ENCODE measurements at places on chromosomes 5 and 9.

DNA sequence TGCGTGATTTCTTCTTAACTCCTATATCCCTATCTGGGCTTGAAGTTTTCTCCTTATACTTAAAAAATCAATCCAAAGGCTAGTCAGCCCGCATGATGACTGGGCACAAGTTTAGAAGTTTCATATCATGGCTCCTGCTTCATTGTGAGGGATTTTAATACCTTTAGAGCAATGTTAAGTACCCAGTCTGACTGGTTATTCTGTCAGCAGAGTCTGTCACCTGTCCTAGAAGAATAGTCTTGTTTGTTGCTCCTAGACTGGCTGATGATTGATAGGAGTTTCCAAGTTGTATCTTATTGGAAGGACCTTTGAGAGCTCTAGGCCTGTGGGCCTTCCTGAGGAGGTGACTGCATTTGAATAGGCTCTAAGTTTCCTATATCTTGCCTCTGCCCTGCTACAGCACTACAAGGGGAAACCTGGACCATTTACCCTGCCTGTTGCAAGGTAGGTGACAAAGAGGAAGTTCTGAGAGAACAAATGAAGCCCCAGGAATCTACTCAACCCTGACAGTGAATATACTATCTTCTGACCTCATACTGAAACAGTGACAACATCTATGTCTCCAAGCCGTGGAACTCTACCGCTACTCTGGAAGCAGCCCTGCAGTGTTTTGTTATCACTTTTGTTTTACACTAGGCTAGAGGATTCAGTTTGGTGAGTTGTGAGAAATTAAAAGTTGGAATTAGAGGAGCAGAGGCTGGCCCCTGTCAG is 66.5 kb downstream of the F2RL2 start:
- DNase-seq: no peak

DNA sequence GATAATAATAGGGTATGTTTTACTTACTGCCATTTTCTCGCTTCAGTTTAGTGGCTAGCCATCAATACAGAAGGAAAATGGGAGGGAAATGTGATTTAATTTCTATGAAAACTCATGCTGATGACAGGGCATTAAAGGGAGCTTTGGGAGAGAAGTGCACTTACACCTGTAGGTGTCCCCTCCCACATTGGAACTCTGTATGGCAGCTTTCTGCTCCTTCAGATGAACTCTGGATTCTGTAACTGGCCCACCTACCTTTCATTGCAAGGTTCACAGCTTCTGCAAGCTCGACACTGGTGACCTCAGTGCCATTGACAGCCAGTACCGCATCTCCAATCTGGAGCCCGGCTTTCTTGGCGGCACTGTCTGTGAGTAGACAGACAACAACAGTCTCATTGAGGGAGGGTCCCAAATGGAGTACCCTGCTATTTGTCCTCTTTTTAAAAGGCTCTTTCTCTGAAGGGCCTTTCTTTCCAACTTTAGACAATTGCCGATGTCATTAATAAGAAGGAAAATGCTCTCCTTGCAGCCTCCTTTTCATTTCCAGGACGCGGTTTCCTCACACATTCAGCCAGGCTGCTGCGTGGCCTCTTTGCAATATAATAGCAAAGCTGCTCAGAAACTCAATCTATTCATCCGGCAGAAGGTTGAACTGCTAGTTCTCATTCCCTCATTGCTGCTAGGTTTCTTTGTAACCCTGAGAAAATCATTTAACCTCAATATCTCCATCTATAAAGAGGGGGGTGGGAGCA is 63.6 kb downstream of the NUDT12 start:
- no peak for DNase-seq

DNA sequence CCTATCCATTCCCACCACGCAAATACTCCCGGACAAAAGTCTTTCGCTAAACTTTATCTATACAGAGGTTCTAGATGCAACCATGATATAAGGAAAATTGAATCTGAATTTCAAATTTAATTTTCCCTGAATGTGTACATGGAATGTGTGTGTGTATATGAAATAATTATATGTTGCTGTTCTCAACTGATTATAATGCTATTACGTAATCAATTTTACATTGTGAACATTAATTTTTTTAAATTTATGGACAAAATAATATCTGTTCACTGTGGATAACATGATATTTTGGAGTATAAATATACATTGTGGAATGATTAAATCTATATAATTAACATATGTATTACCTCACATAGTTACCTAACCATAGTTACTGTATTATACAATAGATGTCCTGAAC is 1250.6 kb downstream of the EFNA5 start:
- no peak for DNase-seq

DNA sequence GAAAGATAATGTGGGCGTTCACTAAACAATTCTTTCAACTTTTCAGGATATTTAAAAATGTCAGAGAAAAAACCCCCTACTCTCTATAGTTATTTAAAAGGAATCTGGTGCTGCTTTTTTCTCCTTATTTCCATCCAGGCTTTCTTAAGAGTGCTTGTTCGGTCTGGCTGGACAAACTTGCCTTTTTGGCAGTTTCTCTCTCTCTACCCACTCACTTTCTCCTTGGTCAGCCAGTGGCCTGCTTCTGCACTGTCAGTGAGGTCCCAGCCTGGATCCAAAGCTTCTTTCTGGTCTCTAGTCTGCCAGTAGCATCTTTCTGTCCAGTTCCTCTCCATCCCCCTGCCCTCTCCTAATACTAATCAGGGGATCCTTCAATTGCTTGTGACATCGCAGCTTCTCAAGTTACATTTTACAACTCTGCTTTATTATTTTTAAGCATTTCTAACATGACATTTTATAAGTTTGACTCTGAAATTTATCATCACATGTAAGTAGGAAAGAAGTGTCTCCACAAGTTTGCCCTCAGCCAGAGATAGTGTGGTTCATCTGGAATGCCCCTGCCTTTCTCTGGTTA is 50.4 kb downstream of the PIK3R1 start:
- DNase-seq: no peak

DNA sequence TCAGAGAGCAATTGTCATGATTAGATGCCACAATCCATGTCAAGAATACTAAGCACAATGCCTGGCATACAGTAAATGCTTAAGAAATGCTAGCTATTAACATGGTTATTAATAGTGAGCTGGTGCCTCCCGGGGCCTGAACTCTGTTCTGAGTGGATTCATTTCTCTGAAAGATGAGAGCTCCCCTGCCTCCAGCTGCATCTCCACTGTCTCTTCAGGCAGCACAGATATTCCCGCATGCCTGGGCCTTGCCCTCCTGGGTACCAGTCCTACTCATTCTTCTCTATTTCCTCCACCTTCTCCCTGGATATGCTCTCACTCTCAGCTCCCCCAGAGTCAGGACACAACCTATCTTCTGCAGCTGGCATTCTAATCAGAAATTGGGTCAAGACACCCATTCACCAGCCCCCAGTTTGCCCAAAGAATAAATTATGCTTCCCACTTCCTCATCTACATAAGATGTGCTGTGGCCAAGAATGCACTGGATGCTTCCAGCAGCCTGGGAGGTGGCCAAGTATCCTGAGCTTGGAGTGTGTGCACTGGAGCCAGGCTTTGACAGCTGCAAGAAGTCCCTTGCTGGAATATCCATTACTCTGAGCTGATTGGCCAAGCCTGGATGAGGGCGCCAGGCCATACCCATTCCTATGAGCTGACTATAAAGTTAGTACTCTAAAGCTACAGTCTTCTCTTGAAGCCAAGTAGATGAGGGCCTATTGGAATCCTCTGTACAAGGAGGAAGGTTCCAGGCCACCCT is 669.0 kb downstream of the ACTL7B start:
- no peak for DNase-seq

DNA sequence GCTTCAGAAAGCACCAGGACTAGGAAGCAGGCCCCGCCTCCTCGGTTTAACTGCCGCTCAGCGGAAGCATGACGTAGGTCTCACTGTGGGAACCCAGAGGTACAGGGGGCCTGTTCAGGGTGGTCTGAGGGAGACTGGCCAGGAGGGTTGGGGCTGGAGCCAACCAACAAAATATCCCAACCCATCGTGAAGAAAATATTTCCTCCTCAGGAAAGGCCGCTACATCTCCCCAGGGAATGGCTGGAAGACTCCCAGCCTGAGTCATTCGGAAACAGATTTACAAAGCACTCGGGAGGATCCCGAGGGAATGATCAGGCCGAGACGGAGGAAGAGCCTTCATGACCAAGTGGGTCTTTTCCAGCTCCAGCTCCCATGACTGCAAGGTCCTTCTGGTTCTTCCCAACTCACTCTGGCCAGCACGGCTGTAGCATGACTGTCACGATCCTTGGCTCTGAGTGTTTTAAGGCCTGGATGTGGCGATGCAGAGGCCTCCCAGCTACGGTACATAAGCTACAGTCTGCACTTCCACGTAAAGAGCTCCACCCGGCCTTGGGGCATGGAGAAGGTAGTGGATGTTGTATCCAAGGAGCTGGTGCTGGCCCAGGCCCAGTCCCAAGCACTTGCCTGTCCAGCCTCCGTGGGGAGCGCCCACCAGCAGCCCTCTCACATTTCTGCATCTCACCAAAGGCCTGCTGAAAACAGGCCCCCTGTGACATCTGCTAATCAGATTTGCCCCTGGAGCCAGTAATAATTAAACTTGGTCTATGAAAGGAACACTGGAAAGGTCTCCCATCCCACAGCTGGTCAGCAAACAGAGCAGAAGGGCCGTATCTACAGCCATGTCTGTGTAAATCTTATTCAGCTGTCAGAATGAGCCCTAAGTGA is 100.6 kb downstream of the LHFPL2 start:
- DNase-seq: no peak

DNA sequence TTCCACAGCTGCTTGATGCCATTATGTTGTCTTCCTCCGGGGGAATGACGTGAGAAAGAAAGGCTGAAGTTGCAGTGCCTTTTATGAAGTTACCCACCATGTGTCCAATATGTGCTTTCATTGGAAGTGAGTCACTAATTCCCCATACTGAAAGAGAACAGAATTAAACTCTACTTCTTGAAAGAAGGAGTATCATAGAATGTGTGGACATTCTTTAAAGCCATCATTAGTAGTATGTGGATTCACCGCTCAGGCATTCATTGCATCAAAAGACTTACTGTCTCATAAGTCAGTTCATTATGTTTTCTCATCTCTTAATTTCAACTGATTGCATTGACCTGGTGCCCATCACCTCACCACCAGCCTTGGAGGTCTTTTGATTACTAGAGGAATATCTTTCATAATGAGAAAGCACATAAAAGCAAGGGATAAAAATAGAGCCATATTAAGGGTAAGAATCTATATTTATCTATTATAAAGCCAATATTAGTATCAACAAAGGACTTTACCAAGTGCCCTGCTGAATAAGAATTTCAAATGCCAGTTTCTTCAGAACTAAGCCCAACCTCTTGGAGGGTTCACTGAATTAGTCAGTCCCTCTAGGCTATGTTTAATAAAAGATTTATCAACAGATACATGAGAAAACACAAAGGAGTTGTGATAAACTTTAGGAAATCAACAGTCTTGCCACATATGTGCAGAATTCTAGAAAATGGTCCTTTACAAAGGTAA is 516.1 kb downstream of the NTRK2 start:
- DNase-seq: no peak

DNA sequence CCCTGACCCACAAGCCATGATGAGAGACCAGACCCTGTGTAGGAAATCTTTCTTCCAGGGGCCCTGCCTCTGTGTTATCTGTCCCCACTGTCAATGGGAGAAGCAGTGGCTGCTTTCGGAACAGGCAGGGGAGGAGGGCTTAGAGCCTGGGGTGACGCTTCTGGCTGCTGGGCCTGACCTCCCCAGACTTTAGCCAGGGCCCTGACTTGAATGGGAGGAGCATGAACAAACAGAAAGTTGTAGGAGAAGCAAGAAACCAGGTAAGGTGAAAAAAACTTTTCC is 12.2 kb upstream of the GPX3 start:
- DNase-seq: no peak

DNA sequence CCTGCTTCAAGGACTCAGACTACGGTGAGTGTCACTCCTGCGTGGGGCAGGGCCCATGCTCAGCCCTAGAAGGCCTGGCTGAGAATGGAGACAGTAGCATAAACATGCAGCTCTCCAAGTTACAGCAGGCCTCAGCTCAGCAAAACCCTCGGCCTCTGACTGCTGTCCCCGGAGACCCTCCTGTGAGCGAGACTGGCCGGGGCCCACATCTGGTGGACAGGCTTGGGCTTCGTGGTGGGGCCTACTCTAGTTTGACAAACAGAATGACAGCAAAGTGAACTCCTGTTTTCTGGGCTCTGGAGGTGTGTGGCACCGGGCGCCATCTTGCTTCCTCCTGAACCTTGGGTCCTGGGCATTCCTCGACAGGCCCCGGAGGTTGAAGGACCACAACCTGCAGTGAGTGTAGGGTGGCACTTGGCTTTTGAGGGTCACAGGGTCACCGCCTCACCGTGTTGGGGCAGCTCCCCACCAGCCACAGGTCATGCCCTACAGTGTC is 97.5 kb downstream of the PHF2 start:
- no peak for DNase-seq

DNA sequence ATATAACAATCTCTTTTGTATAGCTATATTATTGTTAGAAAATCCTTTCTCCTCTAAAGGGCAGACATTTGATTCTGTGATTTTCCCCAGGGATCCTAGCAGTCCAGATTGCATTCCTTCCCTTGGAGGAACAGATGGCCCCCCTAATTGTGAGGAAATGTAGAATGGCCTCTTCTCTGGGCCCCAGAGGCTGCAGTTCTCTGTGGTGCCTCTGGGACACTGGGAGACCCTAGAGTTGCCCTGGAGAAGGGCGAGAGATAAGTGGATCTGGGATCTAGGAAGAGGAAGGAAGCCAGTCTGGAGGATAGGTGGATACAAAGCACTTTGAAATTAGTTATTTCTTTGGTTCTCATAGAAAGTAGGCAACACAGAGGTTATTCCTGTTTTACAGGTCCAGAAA is 1.9 kb upstream of the HINT2 start:
- no peak for DNase-seq

- DNase-seq: peak; percentile 26
Measured at GRCh38 chr9:118522093-118523028, 818.2 kb downstream of the TLR4 start.

GRCh38 chr9:32828861-32829260 is 45.5 kb downstream of the TMEM215 start:
- no peak for DNase-seq

Data from stimulated activated CD8-positive, alpha-beta memory T cell treated with anti-CD3 and anti-CD28 coated beads, Interleukin-4, amount 100 ng/mL, for 48 hours (primary cell).